ENCODE measurements at places on chromosomes 5 and 9.

DNA sequence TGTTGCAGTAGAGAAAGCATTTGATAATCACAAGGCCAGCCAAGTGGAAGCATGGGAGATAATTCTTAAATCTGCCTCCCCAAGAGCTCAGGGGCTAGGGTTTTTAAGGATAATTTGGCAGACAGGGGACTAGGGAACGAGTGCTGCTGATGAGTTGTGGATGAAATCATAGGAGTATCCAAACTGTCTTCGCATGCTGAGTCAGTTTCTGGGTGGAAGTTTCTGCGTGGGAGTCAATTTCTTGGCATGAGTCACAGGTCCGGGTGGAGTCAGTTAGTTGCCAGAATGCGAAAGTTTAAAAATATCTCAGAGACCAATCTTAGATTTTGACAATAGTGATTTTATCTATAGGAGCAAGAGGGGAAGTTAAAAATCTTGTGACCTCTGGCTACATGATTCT is 112.6 kb downstream of the TMC1 start:
- no peak for DNase-seq

DNA sequence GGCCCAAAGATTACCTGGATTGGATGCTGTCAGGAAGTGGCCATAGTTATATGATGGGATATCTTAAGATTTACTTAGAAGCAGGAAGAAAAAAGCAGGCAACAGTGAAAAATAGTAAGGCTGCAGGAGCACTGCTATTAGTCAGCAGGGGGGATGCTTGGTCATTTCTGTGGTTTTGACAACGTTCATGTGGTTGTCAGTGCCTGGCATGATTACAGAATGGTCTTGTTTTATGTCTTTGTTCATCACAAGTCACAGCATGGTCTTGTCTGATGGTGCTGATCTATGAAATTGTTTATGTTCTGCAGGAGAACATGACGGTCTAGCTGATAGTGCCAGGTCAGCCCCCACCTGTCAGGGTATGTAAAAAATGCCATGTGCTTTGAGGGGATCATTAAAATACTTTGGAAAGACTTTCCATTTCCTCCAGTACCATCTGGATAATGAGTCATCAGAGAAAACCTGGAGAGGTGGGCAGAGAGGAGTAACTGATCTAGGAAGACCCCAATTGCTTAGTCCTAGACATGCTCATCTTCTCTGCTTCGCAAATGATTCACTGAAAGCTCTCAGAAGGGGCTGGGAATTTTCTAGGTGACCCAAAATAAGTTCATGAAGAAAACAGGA is 48.5 kb downstream of the PLGRKT start:
- peak; percentile 82 for DNase-seq

GRCh38 chr5:178423431-178423830 is 166.8 kb downstream of the COL23A1 start:
- no peak for DNase-seq

GRCh38 chr9:98172604-98173003 is 19.8 kb downstream of the CORO2A start:
- no peak for DNase-seq

DNA sequence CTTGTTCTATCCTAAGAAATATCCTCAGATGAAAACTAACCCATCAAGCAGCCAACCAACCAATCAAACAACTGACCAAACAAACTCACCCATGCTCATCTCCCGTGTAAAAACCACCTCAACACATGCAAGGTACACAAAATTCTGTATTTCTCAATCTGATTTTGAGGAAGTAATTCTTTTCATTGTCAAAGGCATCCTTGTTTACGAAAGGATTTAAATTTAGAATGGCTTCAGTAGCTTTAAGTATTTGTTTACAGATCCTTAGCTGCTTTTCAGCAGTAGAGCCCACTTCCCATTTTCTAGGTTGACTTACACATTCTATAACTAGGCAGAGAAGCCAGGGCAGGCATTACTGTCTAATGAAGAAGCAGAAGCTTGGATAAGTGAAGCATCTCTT is 78.6 kb downstream of the NTRK2 start:
- no peak for DNase-seq

DNA sequence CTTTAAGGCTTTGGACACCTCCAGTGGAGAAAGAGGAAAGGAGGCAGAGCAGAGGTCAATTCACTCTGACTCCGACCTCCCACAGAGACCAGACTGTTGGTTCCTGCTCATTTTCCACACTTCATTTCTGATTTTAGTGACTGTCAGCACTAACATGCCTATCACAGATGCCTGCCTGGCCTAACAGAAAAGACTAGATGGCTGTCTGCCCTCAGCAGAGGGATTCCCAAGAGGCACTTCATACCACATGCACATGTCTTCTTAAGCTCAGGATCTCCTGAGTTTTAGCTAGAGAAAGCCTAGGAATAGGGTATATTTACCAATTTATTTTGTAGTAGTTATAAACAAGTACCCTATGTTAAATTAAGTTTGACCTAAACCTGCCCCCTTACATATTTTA is 336.0 kb downstream of the ENC1 start:
- no peak for DNase-seq

GRCh38 chr5:134245101-134245604 is 19.3 kb upstream of the PPP2CA start:
- no peak for DNase-seq

DNA sequence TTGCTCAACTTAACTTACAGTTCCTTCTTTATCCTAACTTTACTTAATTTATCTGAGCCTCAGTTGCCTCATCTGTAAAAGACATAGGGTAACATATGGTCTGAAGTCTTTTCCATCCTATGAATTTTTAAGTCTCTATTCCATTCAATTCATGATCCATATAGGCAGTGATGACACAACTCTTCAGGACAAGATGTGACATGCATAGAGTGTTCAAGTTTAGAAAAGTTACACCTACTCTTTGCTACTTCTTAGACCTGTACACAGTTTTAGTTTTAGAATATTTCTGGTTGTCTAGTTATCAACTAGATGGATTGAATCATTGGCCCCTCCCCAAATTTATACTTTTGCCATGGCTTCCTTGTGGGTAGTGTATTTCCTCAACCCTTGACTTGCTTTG is 50.7 kb upstream of the ELL2 start:
- DNase-seq: no peak

GRCh38 chr9:88923653-88924288 is 67.5 kb upstream of the S1PR3 start:
- peak; percentile 67 for DNase-seq

- DNase-seq: no peak
Measured at GRCh38 chr9:128595471-128595870, 43.1 kb downstream of the SPTAN1 start.

- DNase-seq: no peak
Measured at GRCh38 chr5:132275367-132276220, 18.1 kb downstream of the PDLIM4 start.

DNA sequence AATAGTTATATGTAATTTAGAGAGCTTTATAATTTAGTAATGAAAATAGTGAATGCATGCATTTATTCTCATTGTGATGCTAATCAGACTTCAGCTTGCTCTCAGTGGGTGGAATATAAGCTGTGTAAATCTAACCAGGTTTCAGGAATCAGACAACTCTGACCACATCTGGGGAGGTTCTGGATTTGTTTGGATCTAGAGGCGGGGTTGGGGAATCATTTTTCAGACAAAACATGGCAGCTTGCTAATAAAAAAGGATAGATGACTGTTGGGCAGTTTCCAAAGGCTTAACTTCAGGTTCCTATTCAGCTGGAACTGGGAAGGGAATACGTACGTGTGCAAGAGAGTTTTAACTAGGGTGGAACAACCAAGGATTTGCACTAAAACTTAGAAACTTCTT is 43.2 kb upstream of the MAMDC2 start:
- DNase-seq: no peak

- DNase-seq: no peak
Measured at GRCh38 chr9:4365055-4365454, 65.2 kb upstream of the GLIS3 start.

DNA sequence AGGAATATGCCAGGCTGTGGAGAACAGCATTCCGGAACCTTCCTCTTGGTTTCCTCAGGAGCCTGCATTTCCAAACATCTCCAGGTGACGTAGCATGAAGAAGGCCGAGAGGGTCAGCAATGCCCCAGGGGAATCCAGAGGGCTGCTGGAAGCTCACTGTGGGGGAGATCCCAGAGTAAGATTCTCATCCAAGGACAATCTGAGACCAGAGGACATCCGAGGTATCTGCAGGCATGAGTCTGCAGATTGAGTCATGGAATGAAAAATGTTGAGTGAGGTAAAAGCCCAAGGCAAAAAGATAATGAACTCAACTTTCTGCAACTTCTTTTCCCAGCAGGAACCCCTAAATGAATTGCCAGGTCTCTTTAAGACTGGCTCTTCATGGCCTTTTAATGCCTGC is 73.5 kb downstream of the KIF4B start:
- no peak for DNase-seq

DNA sequence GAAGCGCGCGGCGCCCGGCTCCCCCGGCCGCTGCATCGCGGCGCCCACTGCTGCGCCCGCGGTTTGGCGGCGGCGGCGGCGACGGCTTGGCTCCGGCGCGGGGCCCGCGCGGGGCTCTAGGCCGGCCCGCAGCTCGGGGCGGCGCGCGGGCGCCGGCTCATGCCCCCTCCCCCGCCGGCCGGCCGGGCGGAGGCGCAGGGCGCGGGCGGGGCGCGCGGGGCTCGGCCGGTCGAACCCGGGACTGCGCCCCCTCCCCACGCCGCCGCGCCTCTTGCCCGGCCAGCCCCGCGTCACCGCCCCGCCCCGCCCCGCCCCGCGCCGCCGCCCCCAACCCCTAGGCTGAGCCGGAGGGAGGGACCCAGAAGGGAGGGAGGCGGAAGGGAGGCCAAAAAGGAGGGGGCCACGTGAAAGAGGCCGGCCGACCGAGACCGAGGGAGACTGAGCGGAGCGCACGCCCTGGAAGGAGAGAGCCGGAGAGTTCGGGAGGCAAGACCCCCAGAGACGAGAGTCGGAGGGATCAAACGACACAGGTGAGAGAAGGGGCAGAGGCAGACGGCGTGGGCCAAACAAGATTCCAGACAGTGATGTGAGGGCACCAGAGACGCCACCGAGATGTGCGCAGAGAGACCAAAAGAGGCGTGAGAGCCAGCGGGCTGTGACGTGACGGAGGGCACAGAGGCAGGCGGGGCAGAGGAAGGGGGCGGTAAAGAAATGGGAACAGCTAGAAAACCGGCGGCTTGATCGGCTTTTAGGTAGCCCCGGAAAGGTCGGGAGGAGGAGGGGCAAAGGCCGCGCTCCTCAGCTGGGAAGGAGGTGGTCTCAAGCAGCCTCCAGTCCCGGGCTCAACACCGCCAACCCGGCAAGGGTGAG is at the start of gene BARX1:
Gene BARX1 (minus strand): TSS at position 245 of the 870 bp plus-strand sequence. CDS start 209 bp downstream, at position 36.
- no peak for DNase-seq

DNA sequence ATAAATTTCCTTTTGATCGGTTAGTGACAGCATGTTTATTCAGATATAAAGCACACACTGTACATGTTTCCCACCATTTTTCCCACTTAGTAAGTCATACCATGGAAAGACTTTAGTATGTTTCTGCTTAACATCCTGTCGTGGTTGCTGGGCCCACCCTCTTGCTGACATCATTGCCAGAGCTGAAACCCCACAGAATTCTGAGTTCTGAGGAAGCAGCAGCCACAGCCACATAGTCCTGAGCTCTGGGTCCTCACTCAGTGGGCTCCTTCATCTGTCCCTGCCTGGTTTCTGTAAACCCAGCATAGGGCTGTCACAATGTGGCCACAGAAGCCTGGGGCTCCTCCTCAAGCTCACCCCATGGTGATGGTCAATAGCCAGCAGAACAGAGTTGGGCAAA is 441.5 kb downstream of the ENC1 start:
- peak; percentile 51 for DNase-seq

GRCh38 chr9:73806876-73807275 is 655.2 kb downstream of the ANXA1 start:
- no peak for DNase-seq

DNA sequence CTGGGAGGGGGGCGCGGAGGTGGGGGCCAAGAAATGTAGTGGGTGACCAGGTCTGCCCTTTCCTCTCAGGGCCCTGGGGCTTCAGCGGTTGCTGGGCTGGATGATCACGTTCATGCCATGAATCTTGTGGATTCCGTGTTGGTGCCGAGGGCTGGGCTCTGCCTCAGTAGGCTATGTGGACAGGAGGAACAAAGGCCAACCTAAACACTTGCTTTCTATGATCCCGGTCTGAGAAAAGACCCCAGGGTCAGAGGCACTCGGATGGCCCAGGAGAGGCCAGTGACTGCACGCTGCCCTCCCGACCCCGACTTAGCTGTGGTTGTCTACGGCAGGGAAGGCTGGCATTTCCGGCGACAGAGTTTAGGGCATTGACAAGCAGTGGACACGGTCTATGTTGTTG is 26.6 kb downstream of the PHF2 start:
- DNase-seq: no peak

DNA sequence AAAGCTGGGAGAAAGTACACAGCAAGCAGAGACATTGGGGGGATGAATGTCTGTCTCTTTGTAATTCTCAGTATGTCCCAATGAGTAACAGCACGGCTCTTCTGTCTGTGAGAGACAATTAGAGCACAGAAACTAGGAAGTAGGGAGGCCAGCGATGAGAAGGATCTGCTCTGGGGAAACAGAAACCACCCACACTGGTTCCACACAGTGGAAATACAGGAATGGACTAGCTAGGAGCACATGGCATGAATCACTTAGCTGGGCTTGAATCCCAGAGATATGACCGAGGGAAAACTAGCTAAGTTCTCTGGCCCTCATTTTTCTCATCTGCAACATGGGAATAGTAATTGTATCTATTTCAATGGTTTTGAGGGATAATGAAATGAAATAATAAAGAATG is 895.9 kb downstream of the TLE4 start:
- DNase-seq: no peak

DNA sequence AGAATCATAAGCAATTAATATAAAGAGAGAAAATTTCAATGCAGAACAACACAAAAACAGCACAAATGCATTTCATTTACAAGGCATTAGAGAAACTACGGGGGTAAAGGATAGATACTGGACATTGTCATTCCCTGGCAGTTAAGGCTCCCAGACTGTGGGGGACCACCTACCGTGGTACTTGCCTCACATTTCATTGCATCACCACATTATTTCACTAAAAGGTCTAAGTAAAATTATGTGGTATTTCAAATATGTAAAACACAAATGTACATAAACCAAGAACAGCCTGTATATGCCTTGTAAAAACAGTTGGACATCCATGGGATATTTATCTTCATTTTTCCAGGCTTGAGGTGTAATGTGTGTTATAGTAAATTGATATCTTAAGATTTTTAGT is 571.2 kb upstream of the ZNF462 start:
- no peak for DNase-seq

DNA sequence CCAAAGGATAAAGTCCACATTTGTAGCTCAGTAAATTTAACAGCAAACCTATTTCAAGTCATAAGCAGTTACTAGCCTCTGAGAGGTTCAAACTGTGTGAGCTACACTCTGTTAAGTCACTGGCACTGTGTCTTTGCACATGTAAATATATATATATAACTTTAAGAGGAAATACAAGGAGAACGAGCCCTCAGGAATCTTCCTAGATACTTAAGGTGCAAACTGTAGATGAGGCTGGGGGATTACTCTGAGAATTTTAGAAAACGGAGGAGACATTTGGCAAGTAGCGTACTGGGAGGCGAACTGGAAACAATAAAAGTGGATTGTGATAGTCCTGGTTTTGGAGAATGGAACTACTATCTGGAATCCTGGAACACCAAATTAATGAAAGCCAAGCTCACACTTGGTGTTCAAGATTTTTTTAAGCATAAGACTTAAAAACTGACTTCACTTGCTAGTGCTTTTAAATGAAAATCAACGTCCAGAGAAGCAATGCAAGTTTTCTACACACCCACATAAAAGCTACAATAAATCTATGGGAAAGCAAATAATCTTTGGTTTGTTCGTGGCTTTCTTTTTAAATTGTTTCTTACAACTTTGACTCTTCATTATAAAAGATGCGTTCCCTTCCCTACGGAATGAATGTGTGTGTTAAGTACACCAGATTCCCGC is 1057.0 kb upstream of the DMAC1 start:
- no peak for DNase-seq

- DNase-seq: no peak
Measured at GRCh38 chr5:180070756-180071530, 616 bp downstream of the RNF130 start.
